ENCODE measurements at places on chromosomes 3 and 15. TPM values are rescaled to one million over a fixed set of nuclear protein-coding genes. Genes with fewer than 3 reads are reported as not detected.

TXNRD3 gene
- total RNA-seq: 7.3 TPM

TRAT1 gene
- not detected for total RNA-seq

THBS1 gene
- 51.1 TPM for total RNA-seq

CCR3 gene
- not detected for total RNA-seq

GHSR gene
- total RNA-seq: not detected

MEGF11 gene
- 0.62 TPM for total RNA-seq

PRR20G gene
- 0.80 TPM for total RNA-seq

SST gene
- not detected for total RNA-seq

COL6A5 gene
- not detected for total RNA-seq

MORC1 gene
- total RNA-seq: not detected

EEF1AKMT4 gene
- total RNA-seq: 12.9 TPM

PLS1 gene
- total RNA-seq: 12.0 TPM

HTR3E gene
- total RNA-seq: not detected

LPP gene
- total RNA-seq: 7.9 TPM
